ENCODE measurements at places on chromosomes 2 and 18.

DNA sequence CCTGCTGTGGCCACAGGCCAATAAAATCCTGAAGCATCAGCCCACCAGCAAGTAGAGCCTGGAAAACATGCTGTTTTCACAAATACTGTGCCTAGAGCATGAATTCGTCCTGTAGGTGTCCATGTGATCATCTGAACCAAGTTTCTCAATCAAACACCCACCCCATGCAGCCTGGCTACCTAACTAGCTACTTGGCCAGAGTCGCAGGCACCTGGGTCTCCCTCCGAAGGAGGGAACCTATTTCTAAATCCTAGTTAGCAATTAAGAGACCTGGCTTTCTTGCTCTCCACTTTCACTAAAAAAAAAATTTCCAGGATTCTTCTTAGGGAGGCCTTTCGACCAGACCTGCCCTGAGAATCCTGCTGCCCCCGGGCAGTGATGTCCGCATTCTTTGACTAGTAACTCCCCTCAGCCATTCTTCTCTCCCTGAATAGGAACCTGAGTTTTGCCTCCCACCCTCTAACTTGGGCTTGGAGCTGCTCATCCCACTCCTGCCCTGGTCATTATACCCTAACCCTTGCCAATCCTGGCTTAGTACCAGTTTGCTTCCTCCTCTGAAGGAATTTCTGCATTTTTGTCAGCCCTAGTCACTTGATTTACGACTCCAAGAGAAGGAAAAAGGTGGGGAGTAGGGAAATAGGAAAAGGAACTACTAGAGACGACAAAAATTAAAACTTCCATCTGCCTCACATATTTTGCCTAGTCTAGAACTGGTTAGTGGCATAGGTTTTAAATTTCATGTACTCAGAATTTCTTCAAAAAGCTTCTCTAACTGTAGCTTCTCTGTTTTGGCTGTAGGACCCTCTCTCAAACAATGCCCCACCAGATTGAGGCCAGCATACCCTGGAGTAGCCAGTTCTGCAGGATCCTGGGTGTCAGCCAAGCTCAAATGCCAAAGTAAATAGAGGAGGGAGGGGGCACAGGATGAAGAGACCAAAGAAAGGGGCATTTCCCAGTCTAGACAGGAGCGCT is 25.4 kb upstream of the TANK start:
- DNase-seq: no peak

GRCh38 chr2:45862843-45863242 is 211.4 kb downstream of the PRKCE start:
- no peak for DNase-seq

DNA sequence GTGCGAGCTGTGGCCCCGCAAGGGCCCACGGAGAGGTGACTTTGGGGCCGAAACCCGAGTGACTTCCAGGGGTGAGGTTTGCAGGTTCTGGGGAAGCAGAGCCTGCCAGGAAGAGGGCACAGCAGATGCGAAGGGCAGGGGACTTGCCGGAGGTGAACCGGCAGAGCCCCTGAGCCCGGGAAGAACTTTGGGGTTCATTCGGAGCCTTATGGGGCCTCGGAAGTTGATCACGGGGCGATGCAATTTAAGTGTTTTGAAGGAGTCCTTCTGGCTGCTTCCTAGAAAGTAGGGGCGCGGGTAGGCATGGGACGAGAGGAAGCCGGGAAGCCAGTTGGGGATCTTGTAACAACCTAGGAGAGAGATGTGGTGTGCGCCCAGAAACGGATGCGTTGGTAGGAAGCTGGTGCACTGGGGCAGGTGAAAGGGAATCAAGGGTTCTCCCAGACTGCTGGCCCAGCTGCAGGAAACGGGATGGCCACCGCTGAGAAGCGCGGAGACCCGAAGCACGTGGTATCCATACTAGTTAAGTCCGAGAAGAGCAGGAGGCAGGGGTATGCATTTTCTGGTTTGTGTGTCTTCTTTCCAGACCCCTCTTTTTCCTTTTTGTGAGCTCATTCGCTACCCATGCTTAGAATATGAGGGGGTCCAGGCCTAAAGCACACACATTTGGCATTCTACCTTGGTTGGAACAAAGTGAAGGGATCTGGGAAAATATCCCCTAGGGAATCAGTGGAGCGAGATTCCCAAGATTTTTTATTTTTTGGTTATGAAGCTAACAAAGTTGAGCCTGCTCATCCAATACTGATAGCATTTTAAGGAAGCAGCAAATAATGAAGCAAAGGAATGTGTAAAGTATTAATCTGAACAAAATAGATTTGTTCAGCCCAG is 758 bp downstream of the SCLY start:
- no peak for DNase-seq

DNA sequence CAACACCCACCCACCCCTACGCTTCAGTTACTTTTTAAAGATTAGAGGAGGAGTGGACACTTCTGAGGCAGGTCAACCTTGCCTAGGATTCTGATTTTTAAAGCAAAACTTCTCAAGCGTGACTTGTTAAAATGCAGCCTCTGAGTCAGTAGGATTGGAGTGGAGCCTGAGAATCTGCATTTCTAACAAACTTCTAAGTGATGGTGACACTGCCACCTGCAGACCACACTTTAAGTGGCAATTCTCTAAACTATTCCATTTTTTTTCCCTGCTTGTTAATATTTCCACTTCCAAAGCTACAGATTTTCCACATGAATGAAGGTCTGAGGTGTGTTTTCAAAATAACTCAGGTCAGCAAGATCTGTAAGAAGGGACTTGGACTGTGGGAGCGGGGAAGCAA is 171.1 kb upstream of the CCDC150 start:
- no peak for DNase-seq

- DNase-seq: no peak
Observed at GRCh38 chr2:173354073-173354581, 545 bp upstream of the CDCA7 start.

DNA sequence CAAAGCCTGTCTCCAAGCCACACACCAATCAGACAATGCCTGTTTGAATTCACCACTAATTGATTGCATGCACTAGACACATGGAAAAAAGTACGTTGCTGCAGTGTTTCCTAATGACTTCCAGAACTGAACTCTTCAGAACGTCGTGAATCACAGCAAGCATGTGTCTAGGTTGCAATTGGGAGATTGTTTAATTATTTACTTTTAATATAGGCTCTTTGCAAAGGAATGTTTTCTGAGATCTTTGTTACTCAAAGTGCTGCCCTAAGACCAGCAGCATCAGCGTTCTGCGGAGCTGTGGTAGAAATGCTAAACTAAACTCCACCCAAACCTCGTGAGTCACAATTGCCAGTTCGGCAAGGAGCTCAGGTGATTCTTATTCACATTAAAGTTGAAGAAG is 52.7 kb upstream of the CCDC68 start:
- no peak for DNase-seq

DNA sequence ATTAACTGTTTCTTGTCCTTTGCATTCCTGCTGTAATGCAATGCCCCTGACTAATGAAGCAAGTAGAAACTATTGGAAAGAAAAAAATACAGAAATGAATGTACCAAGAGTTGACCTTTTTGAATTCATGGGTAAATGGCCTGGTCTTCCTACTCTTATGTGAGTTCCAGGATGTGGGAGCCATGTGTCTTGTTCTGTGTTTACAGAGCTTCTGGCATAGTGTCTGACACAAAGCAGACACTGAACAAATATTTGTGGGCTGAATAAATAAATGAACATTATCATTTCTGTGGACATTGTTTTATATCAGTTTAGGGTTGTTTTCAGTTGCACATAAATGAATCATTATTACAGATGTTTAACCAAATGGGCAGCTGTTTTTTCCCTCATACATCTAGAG is 155.5 kb downstream of the CD8B2 start:
- DNase-seq: no peak

- DNase-seq: no peak
Observed at GRCh38 chr18:30376515-30376914, 666.0 kb downstream of the DSC3 start.

GRCh38 chr2:176501617-176502016 is 232.4 kb downstream of the MTX2 start:
- DNase-seq: no peak

GRCh38 chr18:77366067-77366719 is 116.5 kb downstream of the GALR1 start:
- DNase-seq: no peak

- DNase-seq: no peak
Observed at GRCh38 chr2:84537251-84537650, 21.0 kb downstream of the DNAH6 start.

GRCh38 chr2:172552547-172553291 is 3.2 kb upstream of the PDK1 start:
- DNase-seq: no peak

- no peak for DNase-seq
Observed at GRCh38 chr2:228253752-228254151, 72.3 kb upstream of the SPHKAP start.

GRCh38 chr2:234044157-234044556 is 6.3 kb upstream of the SPP2 start:
- no peak for DNase-seq

DNA sequence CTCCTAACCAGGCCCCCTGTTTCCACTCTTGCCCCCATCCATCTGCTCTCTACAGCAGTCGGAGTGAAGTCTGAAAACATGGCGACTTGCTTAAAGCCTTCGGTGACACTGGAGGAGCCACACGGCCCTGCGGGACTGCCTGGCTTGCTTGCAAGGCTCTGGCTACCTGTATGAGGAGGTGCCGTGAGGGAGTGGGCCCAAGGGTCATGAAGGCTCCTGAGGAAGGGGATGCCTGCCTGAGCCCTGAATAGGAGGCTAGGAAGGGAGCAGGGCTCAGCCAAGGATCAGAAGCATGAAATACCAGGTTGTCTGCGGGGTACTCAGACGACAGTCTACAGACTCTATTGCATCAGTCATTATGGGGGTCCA is 75.4 kb downstream of the EMX1 start:
- no peak for DNase-seq

GRCh38 chr2:146890491-146890890 is 954.3 kb upstream of the ACVR2A start:
- no peak for DNase-seq

- DNase-seq: no peak
Observed at GRCh38 chr2:17107151-17107550, 411.1 kb downstream of the RAD51AP2 start.

DNA sequence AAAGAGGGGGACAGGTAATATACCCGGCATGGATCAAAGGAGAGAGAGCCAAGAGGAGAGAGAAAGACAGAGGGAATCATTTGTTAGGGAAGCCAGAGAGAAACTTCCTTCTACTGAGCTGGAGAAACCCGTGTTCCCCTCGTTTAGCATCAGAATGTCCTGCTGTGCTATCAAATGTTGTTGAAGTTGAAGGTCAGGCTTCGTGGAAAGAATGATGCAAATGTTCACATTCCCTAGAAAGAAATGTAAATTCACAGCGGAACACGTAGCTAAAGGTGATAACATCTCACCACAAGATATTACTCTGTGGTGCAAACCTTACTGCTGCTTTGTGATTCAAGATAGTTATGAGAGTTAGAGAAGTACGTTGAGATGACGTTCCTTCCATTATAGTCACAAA is 258.1 kb downstream of the LNPK start:
- DNase-seq: no peak

- DNase-seq: no peak
Observed at GRCh38 chr2:98121149-98121548, 34.2 kb downstream of the VWA3B start.

GRCh38 chr2:64773461-64774118 is 119.9 kb upstream of the SERTAD2 start:
- no peak for DNase-seq

GRCh38 chr2:168560817-168561499 is 104.9 kb downstream of the CERS6 start:
- DNase-seq: no peak

DNA sequence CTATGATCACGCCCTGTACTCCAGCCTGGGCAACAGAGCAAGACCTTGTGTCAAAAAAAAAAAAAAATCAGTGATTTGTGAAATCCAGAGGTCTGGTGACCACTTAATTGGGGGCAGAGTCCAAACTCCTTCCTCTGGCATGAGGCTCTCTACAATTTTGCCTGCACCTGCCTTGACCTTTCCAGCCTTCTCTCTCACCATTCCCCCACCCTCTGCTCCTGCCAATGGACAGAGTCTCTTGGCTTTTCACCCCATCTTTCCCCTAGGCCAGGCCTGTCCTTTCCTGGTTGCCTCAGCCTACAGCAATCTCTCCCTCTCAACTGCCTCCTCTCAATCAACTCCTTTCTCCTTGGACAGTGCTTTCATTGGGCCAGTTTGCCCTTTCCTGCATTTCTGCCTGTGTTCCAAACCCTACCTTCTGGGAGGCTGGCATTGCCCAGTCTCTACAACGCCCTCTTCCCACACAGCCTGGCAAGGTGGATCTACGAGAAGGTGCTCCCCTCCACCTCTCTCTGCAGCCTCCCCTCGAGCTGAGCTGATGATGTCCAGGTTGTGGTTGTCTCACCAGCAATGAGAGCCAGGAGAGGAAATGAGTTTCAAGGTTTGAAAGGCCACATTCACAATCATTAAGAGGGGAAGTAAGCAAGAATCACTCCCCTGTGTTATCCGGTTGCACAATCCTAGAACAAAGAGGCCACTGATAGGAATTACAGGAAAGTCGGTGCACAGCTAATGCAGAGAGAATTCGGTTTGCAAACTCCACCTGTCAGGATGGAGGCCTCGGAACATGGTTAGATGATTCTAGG is 39.5 kb upstream of the NPAS2 start:
- DNase-seq: no peak

DNA sequence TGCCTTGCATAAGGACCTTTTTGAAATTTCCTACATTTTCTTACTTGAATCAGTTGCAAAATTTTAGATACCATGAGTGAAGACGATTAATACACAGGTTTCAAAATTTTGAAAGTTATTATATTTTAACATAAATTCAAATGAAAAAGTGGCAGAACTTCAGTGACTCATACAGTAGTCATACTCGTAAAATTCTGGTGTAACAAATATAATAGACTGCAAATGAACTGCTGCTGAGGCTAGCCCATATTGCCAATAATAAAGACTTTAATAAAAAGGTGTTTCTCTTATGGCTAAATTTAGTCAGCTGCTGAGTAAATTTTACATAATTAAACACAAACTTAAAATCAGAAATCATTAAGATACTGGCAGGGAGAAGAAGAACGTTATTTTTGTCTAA is 36.9 kb downstream of the MSH6 start:
- no peak for DNase-seq

DNA sequence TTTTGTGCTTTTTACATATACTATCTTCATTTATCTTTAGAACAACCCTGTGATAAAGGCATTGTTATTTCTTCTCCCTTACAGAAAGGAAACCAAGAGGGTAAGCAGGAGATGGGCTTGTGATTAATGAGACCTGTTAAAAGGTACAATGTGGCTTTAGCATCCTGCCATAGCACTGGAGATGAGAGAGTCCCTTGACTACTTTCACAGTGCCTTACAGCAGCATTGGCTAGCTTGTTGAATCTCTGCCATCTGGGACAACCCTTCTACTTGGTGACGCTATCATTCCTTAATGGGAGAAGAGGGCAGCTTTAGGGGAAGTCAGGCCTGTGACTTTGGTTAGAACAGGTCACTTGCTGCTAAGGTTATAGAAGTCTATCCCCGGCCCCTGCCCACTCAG is 68.1 kb upstream of the LYPD6B start:
- no peak for DNase-seq

- DNase-seq: no peak
Observed at GRCh38 chr2:110678457-110679336, 834 bp upstream of the BUB1 start.
